T-helper 2 cell treated with Interferon-gamma antibody and Interleukin-4, amounts not matched to agents 5 μg/mL and 100 μg/mL, for 36 hours (primary cell): ENCODE measurements at places on chromosomes 7 and 10.

DNA sequence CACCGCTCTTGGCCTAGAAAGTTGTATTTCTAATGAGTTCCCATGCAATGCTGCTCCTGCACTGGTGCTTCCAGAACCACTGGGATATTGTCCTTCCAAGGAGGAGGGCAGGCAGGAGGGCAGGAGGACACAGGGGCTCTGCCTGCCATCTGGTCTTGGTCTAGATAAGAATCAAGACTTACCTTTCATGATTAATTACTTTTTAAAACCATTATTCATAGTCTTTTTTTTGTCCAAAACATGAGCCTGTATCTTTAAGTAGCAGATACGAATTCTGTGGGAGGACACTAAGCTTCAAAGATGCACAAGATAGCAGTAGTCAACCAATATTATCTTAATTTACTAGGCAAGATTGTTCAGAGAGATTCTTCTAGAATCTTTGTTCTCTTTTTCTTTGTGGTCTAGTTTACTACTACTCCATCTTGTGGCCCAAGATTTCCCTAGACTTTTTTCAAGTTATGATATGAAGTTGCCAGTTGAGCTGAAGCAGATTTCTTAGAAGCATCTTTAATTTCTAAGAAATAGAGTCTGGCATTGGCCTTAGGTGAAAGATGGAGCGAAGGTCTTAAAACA is 57.6 kb downstream of the RBM33 start:
- DNase-seq, result no peak

DNA sequence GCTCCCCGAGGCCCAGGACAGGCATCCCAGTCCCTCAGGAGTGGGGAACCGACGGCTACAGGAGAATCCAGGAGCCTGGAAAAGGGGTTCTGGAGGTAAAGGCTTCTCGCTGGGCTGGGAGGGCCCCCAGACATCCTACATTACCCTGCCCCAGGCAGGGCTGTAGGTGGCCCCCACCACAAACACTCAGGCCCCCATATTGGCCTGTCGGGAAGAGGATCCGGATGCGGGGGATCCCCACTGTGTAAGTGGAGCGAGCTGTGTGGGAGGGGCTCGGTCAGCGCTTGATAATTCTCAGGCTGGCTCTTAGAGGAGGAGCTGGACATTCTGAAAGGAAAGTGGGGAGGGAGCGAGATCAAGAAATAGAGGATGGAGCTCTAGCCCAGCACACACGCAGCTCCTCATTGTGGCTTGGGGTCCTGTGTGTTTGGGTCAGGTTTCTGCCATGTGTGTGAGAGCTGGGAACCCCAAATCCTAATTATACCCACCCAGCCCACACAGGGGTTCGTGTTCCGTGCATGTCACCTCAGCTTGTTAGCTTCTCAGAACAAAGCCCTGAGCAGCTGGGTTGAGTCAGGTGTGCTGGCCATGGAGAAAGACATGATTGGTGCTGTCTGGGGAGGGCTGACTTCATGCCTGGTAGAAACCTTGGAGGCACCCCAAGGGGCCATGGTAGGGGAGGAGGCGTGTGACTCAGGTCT is 49.4 kb downstream of the ZNF467 start:
- DNase-seq, result no peak

- no peak for DNase-seq
These were observed 612.9 kb upstream of the KCND2 start for GRCh38 chr7:119660080-119660479.

- no peak for DNase-seq
These were observed 180.6 kb downstream of the CHCHD3 start for GRCh38 chr7:132901241-132901640.

DNA sequence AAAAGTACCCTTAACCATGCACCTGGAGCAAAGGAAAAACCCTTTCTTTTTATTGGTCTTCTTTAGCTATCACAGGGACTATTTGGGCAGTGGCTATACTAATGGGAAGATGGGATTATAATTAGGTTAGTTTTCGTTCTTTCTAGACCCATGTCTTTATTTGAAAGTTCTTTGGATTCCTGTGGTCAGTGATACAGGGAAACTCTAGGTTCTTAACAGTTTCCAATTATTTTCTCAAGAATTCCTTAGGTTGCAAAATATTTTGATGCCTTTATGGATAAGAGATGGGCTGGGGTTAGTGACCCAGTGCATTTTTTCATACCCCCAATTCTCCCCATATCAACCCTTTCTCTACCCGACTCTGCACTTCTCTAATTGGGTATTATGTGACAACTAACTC is 49.0 kb downstream of the ADD3 start:
- DNase-seq, result no peak

GRCh38 chr10:91896212-91896756 is 13.0 kb downstream of the FGFBP3 start:
- DNase-seq, result no peak

DNA sequence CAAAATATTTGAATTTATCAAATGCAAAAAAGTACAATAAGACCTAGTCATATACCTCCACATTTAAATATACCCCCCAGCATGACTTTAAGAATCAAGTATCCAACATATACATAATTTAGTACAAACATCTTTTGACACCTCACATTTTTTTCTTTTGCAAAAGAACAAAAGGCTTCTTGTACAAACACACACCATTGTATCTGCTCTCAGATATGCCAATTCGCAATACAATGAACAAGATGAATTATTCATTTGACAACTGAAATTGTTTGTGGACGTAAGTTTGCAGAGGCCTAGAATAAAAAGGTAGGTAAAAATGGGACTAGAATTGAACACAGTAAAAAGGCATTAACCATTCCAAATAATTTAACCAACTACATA is 154.4 kb downstream of the CACNA2D1 start:
- no peak for DNase-seq

- no peak for DNase-seq
These were observed 55.4 kb downstream of the SLC37A3 start for GRCh38 chr7:140342727-140343514.

GRCh38 chr10:100653957-100654781 is 91.2 kb upstream of the PAX2 start:
- peak; percentile 27 for DNase-seq

- DNase-seq, result no peak
These were observed 168.7 kb downstream of the LRRC4 start for GRCh38 chr7:127862525-127862924.

- no peak for DNase-seq
These were observed 142.4 kb upstream of the MEOX2 start for GRCh38 chr7:15828881-15829280.

DNA sequence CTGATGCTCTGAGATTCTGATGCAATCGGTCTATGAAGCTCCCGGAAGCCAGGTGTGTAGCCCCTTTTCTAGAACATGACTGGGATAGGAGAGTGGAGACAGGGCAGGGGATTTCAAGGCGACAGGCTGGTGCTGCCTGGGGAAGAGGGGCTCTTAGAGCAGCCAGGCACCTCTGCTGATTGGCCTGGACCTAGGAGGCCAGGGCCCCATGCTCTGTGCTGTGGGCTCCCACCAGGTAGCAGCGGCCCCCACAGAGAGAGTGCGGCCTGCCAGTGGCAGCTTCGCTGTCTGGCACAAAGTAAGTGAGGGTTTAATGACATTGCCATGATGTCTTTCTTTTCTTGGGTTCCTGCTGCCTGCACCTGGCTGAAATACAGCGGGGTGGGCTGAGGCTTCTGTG is 99.4 kb upstream of the PODXL start:
- no peak for DNase-seq

GRCh38 chr10:102814453-102814871 is 22.8 kb downstream of the CYP17A1 start:
- no peak for DNase-seq

DNA sequence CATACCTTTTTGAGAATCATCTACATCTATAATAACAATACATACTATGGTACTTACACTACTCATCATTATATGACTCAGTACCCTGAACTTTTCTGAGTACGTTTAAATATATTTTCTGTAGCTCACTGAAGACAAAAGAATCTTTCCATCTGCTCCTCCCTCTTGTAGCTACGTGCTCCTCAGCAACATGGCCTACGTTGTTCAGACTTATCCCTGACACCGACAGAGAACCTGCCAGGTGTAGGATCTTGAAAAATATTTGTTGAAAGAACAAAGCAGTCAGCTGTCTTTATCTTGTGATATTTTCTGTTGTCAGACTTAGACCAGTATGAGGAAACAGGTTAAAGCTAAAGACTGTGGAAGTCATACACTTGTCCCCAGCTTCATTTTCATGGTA is 356.0 kb upstream of the MYO3A start:
- DNase-seq, result no peak

DNA sequence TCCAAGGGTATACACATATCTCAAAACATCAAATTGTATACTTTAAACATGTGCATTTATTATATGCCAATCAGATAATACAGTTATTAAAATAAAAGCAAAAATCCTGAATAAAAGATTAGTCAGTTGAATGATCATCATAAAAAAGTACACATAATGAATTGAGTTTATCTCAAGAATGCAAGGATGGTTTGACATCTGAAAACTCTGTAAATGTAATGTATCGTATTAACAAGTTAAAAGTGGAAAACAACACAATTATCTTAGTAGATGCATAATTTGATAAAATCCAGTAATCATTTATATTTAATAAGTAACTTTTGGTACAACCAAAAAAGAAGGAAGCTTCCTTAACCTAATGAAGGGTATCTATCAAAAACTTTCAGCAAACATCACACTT is 86.6 kb downstream of the COL28A1 start:
- DNase-seq, result no peak

DNA sequence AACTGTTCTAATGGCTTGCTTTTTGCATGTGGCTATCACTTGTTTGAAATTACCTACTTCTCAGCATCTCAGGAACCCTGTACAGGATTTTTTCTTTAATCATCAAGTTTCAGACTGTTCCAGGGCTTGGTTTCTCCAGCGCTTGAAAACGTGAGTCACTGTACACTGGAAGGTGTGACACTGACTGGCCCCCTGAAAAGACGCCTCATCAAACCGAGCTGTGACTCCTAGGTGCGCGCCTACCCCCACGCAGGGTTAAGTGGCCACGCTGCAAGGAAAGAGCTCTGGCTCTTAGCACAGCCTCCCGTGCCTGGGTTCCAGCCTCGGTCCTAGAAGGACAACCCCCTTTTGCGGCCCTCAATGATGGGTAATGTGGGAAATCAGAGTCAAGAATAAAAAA is 81.0 kb downstream of the EBF3 start:
- DNase-seq, result no peak

DNA sequence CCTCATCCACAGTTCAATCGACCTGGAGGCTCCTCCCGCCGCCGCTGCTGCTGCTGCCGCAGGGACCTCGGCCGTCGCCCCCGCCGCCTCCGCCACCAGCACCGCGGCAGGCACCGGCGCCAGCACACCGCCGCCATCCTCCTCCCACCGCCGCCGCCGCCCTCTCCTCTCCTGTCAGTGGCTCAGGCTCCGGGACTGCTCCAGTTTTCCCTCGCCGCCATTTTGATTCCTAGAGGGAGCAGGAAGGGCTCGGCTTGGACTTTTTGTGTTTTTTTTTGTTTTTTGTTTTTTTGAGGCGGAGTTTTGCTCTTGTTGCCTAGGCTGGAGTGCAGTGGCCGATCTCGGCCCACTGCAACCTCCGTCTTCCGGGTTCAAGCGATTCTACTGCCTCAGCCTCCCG is 3.0 kb upstream of the MCM10 start:
- DNase-seq, result peak; percentile 22

GRCh38 chr7:19991936-19992335 is 218.5 kb upstream of the TMEM196 start:
- DNase-seq, result no peak

DNA sequence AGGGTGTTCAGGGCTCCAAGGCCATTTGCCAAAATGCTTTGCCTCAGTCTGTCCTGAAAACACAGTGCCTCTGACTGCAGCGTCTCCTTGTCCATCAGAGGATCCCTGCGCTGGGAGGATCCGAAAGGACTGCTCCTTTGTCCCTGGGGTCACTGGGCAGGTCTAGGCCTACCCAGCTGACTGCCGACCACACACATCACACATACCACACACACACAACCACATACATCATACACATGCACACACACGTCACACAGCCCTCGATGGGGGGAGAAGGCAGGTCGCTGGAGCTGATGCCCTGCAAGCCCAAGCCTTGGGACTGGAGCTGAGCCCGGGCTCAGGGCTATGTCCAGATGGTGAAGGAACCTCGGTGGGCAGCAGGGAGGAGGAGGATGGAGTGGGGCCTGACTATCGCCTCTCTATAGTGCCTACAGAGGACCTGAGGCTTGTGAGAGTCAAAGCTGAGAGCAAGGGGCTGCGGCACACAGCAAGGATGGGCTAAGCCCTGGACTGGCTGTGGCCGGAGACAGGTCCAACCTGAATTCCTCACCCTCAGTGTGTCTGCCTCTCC is 29.1 kb downstream of the GPRIN2 start:
- no peak for DNase-seq

GRCh38 chr10:60853637-60854036 is 75.4 kb downstream of the CDK1 start:
- DNase-seq, result no peak

DNA sequence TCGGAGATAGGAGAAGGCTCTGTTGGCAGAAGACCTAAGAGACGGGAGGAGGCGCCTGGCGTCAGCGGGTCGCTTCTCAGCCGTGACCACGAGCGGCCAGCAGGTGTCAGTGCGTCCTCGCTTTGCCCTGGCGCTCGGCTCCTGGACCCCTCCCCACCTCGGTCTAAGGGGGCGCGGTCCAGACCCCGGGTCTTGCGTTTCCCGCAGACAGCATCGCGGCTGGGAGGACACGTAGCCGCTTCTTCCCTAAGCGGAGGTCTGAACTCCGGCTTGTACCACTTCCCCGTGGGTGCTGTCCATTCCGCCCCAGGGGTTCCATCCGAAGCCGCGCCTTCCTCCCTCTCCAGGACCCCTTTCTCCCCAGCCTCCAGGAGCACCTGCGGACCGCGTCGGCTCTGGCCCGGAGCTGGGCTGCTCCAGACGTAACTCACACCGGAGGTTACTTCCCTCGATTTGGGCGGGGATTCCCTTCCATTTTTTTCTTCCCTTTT is 593 bp upstream of the ADRA2A start:
- peak; percentile 23 for DNase-seq

GRCh38 chr10:96280859-96281258 is 9.5 kb upstream of the BLNK start:
- no peak for DNase-seq

DNA sequence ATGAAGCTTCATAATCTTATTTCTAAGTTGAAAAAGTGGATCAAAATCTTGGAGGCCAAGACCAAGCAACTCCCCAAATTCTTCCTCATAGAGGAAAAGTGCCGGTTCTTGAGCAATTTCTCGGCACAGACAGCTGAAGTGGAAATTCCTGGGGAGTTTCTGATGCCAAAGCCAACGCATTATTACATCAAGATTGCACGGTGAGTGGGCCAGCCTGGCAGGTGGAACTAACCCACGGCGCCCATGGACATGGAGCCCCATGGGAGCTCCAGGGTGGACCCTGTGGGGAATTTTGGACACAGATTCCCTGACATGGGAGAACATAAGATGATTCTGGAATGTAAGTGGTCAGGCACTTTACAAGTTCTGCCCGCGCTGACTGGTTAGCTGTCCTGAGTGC is 125.9 kb downstream of the TRRAP start:
- no peak for DNase-seq

GRCh38 chr10:69088471-69088769 is 517 bp downstream of the SRGN start:
- no peak for DNase-seq

DNA sequence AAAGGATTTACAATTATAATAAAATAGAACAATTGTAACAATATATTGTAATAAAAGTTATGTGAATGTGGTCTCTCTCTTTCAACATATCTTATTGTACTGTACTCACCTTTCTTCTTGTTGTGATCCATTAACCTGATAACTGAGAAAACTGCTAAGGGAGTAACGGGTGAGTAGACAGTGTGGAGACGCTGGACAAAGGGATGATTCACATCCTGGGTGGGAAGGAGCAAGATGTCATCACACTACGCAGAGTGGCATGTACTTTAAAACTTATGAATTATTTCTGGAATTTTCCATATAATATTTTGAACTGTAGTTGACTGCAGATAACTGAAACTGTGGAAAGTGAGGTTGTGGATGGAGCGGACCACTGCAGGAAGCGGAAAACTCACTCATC is 91.2 kb upstream of the PLPP4 start:
- no peak for DNase-seq
